ENCODE measurements at places on chromosomes 3 and 15.
A peak's percentile ranks its signal among the peaks of the same experiment; 100 is the strongest.

DNA sequence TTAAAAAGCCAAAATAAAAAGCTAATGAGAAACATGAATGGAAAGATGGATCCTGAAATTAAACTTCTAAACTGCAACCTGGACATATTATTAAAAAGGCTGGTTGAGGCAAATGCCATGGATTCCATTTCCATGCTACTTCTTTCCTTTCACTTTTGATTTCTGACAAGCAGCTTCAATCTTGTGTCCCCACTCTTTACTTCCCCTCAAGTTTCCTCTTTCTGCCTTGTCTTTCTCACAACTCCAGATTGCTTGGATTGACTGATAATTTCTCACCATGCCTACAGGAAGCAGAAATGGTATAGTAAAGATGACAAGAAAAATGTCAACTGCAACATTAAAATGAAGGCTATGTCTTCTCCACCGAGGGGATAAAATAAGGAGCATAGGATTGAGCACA, 1136.7 kb downstream of the TUSC7 start:
- no peak for DNase-seq

DNA sequence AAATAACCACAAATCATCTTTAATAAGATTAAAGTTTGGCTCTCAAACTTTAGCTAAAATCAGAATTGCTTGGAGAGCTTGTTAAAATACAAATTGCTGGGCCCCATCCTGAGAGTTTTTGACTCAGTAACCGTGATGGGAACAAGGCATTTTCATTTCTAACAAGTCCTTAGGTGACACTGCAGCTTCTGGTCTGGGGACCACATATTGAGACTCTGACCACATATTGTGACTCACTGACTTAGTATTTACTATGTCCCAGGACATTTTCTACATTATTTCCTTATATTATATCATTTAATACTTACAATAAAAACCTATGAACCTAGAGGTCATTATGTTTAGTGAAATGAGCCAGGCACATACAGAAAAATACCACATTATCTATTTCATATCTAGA, 164.5 kb downstream of the ZMAT3 start:
- no peak for DNase-seq

DNA sequence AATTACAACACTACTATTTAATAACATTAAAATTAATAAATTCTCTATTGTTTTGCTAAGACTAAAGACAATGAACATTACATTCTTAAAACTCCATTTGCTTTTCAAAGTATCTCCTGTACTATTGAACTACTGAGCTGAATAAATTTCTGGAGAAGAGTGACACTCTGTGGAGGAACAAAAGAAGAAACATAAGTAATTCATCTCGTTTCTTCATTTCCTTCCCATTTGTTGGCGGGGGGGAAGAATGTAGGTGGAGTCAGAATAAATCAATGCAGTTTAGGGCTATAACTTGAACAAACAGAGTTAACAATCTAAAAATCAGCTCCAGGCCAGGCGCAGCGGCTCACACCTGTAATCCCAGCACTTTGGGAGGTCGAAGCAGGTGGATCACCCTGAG, 32.7 kb downstream of the EFHB start:
- DNase-seq, result no peak

GRCh38 chr15:28912422-28912821, 26.6 kb downstream of the APBA2 start:
- DNase-seq, result no peak

DNA sequence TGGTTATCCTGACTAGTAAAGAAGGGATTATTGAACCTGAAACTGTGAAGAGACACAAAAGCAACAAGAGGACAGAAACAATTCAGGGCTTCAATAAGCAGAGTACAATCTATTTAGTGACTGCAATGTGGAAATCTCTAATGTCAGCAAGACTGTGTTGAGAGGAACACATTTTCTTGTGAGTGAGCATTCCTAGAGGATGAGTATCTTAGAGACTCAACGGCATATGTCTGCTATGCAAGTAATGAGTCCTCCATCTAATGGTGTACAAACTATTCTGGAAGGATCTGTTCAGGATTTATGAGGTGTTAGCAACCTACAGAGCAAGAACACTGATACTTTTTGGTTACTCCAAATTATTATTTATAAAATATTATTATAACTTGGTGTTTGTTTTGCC, 226.5 kb upstream of the NDN start:
- DNase-seq, result no peak

DNA sequence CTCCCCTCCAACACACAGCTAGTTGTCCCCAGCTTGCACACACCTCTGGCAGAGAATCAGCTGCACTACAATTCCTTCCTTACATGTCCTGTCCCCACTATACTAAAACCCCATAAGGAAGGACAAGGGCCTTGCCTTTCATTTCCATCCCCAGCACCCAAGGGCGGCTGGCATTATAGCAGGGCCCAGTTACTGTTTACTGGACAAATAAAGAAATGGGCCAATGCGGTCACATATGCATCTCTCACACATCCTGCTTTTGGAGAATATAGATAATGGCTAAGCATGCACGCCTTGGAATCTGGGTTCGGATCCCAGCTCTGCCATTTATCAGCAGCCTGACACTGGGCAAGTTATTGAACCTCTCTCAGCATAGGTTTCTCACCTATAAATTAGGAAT, 99.1 kb downstream of the DAPK2 start:
- DNase-seq, result no peak

GRCh38 chr3:196697270-196697669, 14.8 kb downstream of the CEP19 start:
- no peak for DNase-seq

DNA sequence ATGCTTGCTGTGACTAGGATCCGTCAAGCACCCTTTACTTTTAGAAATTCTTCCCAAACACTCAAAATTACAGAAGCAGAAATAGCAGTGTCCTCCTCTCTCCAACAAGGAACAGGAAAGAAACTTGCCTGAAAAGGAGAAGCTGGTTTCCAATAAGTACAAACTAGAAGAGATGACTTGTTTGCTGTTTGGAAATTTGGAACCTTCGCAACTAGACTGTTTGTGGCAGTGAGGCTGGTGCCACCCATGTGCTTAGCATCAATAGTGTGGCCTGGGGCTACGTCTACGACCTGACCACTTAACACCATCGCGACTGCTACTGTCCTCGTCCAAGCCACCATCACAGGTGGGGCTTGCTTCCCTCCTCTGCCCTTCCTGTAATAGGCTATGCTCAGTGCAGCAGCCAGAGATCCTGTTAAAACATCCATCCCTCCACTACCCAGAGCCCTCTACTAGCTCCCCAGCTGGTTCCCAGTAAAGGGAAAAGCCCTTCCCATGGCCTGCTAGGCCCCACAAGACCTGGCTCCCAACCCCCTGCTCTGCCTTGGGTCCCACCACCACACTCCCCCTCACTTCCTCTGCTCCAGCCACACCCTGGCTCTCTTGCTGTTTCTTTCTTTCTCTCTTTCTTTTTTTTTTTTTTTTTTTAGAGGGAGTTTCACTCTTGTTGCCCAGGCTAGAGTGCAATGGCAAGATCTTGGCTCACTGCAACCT, 52.6 kb upstream of the CCR2 start:
- DNase-seq, result no peak

DNA sequence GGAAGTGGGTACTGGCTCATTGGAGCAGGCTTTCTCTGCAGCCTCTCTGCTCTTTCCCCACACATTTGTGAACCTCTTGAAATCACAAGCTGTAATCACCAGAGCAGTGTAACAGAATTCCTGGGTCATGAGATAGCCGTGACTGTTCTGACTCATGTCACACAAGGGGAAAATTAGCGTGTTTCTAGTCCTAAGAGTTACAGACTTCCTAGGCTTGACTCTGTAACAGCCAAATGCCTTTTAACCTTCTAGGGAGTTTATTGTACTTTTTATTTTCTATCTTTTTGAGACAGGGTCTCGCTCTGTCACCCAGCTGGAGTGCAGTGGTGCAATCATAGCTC, 54.7 kb upstream of the TRAK1 start:
- peak; percentile 95 for DNase-seq

- DNase-seq, result no peak
Observed at GRCh38 chr3:184771301-184772127, 40.5 kb upstream of the VPS8 start.

GRCh38 chr3:195139876-195140240, 131.1 kb downstream of the XXYLT1 start:
- peak; percentile 49 for DNase-seq

- DNase-seq, result peak; percentile 24
Observed at GRCh38 chr3:37814547-37814946, 47.1 kb upstream of the CTDSPL start.

- no peak for DNase-seq
Observed at GRCh38 chr15:74833376-74834107, 7.1 kb downstream of the CPLX3 start.

DNA sequence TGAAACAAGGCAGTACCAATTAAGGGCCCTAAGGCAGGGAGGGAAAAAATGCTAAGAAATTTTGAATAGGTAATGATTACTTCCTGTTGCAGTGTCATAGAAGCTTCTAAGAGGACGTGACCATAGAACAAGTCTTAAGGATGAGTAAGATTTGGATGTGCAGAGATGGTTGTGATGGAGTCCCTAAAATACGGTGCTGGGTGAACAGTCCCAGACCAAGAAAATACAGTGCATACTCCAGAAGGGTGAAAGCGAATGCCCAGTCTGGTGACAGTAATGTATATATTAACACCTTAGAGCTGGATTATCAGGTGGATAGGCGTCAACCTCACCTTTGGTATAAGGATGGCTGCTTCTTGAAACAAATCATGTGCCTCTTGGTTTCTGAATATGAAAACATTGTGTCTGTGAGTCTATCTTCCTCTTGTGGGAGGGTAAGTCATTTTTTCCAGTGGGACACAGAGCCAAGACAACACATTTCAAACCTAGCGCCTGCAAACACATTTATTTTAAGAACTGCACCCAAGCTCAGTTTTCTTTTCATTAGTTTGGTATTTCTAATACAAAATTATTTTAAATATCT, 101.2 kb upstream of the TP63 start:
- no peak for DNase-seq

- DNase-seq, result no peak
Observed at GRCh38 chr3:68148447-68148846, 494.0 kb upstream of the SUCLG2 start.

DNA sequence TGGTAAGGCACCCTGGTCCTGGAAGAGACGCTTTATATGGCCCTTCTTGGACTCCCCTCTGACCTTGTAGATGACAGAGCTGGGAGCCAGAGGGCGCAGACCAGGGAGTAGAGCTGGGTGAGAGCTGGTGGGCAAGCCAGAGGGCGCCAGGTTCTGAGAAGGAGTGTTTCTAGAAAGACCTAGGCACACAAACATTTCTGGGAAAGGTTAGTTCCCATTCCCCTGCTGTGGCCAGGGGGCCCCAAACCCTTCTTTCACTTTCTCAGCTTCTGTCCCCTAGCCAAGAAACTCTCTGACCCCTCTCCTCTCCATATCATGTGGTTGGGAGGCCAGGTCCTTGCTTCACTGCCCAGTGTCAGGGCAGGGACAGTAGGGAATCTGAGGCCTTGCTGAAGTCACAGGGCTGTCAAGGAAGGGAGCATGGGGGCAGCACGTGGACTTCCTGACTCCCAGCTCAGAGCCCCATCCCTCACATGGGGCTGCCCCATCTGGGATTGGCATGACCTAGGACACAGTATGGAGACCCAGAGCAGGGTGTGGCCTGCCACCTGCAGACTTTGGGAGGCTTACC, 3.6 kb downstream of the HEMK1 start:
- no peak for DNase-seq

- DNase-seq, result no peak
Observed at GRCh38 chr15:25859838-25860645, 3.1 kb downstream of the ATP10A start.

All from HFFc6 (cell line).